ENCODE measurements at places on chromosomes 4 and X.

DNA sequence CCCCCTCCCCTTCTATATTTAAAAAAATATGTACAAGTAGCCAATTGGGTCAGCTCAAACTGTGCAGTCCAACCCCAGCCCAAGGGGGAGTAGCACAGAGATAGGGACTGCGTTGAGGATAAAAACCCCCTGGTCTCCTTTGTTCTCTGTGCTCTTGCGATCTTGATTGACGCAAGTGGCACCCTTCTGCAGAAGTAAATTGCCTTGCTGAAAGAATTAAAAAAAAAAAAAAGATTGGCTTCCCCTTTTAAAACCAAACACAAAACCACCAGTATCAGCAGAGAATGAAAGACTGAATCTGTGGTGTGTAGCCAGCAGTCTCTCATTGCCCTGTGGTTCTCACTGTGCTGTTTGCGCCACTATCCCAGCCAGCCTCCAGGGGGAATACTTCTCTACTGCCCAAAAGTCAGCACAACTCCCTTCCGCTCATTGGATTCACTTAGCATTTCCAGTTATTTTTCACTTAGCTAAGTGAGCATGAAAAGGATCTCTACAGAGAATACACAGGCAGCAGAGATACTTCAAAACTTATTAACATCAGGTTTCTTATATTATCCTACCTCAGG, 29.7 kb downstream of the MANBA start:
- DNase-seq: no peak

DNA sequence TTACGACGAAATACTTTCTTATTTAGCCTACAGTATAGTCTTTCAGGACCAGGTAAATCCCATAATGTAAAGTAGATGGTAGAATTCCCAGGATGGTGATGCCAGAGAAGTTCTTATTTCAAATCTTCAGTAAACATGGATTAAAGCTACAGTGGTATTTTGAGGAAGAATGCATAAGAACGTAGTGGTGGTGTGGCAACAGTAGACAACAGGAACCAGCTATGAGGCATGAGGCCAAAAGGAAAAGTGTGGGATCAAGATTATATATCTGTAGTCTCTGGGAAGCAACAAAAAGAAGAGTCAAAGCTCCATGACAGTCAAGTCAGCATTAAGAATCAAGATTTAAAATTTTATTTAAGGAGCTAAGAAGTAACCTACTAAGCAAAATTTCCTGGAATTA, 60.2 kb downstream of the METTL14 start:
- DNase-seq: no peak

DNA sequence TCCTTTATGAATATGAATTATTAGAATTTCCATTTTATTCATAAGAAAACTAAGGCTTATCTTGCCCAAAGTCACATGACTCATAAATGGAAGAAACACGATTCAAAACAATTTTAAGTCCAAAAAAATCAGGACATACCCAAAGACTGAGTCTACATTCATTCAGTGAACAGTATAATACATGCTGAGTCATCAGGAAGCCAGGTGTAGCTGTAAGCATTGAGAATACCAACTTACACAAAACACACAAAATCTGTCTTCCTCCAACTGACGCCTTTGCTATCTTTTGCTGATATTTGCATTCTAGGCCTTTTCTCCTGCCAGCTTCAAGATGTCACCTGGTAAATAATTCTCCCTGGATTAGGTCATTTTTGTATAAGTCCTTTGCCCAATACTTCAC, 520.1 kb upstream of the GALNT7 start:
- DNase-seq: no peak

DNA sequence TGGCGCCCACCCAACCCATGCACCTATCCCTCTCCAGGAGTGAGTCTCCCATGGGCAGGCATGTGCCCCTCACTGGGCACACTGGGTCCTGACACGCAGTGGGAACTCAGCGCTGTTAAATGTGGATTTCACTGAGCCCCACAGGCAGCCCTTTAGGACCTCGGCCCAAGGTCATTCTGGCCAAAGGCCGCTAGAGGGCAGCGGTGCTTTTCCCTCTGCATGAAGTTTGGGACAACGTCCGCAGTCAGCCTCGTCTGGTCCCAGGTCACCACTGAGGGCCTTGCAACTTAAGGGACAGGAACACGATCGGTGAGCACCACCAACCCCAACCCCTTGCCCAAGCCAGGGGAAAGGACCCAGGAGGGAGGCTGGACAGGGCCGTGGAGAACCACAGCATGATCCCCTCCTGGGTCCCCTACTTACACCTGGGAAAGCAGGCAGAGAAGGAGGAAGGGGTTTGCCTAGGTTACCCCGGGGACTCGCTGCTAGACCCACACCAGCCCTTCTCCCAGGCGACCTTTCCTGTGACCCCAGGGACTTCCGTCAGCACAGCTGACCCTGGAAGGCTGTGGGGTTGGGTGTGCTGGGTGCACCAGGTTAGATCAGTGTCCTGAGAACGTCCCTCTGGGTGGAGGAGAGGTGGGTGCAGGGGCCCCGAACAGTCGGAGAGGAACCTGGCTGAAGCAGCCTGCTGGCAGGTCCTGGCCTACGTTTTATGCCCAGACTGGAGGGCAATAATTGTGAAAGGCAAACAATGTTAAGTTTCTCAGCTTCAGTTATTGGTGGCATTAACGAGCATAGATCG, 24.0 kb downstream of the CYTL1 start:
- DNase-seq: peak; percentile 66

DNA sequence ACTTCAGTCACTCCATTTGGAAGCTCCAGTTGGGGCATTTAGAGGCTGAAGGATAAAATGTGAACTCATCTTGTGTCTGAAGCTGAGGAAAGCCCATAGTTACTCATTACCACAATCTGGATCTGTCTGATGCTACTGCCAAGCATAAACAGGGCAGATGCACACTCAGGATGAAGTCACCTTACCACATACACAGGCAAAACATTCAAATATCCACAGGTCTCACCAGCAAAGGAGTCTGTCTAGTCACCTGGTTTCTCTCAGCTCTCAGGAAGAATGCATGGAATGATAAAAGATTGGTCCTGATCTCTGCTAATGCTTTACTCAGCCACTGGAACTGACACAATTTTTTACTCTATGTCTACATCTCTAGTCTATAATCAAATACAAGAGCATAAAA, 13.0 kb upstream of the ODAPH start:
- DNase-seq: no peak

GRCh38 chr4:183468210-183469095, 24.0 kb downstream of the CDKN2AIP start:
- DNase-seq: no peak

- peak; percentile 34 for DNase-seq
Observed at GRCh38 chr4:8706216-8707044, 113.9 kb downstream of the CPZ start.

DNA sequence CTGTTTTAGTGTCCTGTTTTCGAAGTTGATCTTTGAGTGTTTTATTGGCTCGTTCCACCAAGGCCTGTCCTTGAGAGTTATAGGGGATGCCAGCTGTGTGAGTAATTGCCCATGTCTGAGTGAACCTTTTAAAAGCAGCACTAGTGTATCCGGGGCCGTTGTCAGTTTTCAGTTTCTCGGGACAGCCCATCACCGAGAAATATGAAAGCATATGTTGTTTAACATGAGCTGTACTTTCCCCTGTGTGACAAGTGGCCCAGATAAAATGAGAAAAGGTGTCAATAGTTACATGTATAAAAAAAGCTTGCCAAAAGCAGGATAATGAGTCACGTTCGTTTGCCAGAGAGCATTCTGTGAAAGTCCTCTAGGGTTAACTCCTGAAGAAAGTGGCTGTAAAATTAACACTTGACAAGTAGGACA, 48.6 kb upstream of the RASSF6 start:
- no peak for DNase-seq

- DNase-seq: no peak
Observed at GRCh38 chr4:72531768-72532290, 37.2 kb downstream of the ADAMTS3 start.

GRCh38 chr4:166045457-166045856, 172.4 kb downstream of the TLL1 start:
- no peak for DNase-seq

DNA sequence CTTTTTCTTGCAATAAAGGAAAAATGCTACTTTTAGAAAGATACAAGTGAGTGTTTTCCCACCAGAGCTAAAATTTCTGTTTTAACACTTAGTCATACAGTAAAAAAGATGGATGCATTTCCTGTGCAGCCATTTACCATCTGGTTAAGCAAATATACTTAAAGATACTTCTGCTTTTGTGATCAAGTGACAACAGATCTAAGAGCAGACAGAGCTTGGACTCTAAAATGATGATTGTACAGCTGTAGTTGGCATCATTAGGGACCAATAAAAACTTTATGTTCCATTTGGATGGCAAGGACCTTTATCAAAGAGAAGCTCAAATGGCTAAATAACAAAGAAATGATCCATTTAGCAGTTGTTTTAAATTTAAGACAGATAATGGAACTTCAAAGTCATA, 270.8 kb downstream of the FSTL5 start:
- DNase-seq: no peak

DNA sequence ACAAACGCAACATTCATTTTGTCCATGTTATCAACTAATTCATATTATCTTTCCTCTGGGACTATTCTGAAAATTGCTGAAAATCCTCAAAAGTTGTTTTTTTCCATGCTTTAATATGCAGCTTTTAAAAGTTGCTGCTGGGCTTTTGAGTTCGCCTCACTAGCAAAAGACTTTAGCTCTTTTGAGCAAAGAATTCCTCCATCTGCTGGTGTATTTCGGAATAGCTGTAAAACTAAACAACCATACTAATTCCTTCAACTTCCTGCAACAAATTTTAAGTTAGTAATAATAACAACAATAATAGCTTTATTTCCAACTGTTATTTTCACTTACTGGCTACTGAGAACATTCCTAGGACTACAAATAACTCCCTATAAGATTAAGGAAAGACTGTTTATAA, 124.5 kb upstream of the PLAC1 start:
- no peak for DNase-seq

DNA sequence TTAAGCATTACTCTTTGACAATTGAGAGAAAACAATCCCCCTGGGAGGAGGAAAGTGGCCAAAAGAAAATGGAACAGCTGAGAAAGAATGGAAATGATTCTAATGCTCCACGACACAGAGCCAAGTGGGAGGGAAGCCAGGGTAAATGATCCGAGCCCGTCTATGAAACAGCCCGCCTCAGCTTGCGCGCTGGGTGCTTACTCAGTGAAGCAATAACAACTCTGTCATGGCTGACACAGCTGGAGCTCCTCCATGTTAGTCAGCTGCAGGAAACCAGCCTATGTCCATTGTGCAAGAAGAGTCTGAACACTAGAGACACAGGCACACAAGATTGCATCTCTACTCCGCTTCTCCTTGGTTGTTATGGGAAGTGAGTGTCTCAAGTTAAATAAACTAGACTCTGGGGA, 19.3 kb downstream of the NOA1 start:
- DNase-seq: peak; percentile 81

- no peak for DNase-seq
Observed at GRCh38 chr4:128846063-128846462, 36.6 kb downstream of the JADE1 start.

GRCh38 chr4:2395038-2395437, 23.4 kb downstream of the ZFYVE28 start:
- no peak for DNase-seq

DNA sequence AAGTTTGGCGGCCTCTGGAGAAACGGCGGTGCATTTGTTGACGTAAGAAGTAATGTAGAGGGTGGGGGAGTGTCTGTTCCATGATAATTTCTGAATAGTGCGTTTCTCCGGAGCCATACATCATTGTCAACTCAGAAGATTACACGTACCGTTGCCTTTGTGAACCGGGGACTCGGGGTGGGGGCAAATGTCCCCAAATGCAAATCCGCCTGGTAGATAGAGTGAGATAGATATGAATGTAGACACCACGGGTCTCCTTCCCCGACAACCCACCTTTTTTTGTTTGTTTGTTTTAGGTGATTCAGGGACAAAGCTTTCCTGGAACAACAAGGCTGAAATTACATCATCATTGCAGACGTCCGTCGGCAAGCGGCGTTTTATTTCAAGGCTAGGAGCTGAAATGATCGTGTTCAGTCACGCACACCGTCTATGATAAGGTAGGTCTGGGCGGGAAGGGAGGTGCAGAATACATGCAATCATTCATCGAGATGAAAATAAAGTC, 96.0 kb upstream of the PPP2R3B start:
- no peak for DNase-seq

GRCh38 chr4:67342291-67342690, 203.0 kb downstream of the CENPC start:
- DNase-seq: no peak

GRCh38 chr4:30172416-30172815, 547.8 kb upstream of the PCDH7 start:
- DNase-seq: no peak

DNA sequence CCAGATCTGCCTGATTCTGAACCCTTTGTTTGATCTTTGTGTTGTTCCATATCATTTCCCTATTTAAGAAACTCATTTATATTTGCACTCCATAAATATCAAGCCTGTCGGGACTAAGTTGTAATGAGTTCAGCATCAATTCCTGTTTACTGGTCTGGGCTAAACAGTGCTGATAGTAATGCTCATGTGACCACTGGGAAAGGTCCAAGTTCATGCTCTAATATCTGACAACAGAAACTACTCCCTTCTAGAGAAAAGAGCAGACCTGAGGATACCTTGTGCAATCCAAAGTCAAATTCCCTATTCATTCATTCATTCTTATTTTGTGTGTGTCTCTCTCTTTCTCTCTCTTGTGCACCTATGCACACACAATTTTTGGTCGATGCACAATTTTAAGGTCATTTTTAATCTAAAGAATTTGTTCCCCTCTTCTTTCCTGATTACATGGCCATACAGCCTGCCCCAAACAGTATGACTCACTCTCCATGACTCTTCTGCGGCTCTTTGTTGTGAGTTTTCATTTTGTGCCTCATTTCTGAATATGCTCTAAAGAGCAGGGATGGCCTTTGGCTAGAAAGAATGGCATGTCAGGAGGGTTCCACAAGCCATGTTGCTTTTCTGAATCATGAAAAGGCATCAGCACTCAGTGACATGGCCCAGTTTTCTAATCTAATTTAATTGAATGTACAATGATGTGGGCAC, 664.3 kb downstream of the RPA4 start:
- DNase-seq: no peak

GRCh38 chrX:154541896-154542722, 4.5 kb downstream of the G6PD start:
- peak; percentile 81 for DNase-seq
